ENCODE measurements at places on chromosomes 7 and 10.
A peak's percentile ranks its signal among the peaks of the same experiment; 100 is the strongest.

- no peak for DNase-seq
Observed at GRCh38 chr10:43452356-43452914, 15.5 kb downstream of the ZNF487 start.

DNA sequence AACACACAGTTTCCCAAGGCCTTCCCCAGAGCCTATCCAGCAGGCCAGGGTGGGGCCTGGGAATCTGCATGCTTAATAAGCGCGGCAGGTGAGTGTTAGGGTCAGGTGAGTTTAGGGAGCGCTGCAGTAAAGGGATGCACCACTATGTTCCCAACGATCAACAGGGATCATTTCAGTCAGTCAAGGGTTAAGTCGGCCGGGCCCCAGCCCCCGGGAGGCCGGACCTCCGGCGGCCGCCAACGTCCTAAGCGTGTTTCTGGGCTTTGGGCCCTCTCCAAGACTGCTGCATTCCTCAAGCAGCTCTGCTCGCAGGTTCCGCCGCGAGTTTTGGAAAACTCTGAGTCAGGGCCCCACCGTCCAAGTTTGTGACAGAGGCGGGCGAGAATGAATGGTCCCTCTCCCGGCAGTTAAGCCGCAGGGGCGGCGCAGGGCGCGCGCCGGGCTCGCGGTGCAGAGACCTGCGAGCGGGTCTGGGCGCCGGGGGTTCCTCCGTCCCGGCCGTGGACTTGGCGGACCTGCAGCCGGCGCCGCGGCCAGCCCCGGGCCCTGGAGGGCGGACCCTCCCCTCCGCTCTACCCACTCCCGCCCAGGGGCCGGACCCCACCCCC, 81.6 kb downstream of the ARHGAP22 start:
- peak; percentile 90 for DNase-seq

DNA sequence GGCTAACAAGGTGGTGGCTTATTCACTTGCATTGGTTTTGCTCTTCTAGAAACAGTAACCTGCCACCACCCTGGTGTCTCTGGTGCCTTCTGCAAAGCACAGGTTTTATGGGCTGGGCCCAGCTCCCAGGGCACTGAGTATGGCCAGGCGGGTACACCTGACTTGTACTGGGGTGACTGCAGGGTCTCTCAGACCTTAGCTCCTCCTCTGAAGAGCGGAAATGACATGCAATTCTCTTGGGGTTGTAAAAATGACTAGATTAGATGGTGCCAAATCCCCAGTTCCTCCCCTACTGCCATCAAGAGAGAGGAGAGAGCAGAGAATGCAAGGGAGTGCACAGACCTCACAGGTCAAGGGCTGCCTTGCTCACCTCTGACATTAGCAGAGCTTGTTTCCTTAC, 14.7 kb downstream of the ESYT2 start:
- DNase-seq, result no peak

- DNase-seq, result peak; percentile 28
Observed at GRCh38 chr7:26688936-26689506, 175.4 kb downstream of the SKAP2 start.

DNA sequence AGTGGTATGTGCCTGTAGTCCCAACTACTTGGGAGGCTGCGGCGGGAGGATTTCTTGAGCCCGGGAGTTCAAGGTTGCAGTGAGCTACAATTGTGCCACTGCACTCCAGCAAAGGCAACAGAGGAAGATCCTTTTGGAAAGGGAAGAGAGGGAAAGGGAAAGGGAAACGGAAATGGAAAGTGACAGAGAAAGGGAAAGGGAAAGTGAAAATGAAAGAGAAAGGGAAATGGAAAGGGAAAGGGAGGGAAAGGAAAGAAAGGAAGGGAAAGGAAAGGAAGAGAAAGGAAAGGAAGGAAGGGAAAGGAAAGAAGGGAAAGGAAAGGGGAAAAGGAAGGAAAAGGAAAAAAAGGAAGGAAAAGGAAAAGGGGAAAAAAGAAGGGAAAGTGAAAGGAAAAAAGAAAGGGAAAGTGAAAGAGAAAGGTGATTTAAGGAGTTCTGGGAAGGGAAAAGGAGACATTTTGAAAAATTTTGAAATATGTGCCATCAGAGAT, 2.3 kb upstream of the ZC3HAV1 start:
- no peak for DNase-seq

DNA sequence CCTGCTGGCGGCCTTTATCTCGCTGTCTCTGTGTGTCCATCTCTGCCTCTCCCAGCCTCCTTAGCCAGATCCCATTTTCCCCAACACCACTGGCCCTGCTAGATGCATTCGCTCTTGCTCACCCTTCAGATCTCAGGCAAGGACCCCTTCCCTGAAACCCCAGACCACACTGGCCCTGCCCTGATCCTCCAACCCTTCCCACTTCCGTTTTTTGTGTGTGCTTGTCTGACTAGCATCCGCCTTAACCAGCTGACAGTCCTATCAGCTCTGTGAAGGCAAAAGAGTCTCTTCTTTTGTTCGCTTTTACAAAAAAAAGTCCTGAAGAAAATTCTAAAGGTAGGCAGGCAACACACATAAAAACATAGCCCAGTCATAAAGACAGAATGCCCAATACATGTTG, 28.7 kb downstream of the CHST15 start:
- DNase-seq, result no peak

DNA sequence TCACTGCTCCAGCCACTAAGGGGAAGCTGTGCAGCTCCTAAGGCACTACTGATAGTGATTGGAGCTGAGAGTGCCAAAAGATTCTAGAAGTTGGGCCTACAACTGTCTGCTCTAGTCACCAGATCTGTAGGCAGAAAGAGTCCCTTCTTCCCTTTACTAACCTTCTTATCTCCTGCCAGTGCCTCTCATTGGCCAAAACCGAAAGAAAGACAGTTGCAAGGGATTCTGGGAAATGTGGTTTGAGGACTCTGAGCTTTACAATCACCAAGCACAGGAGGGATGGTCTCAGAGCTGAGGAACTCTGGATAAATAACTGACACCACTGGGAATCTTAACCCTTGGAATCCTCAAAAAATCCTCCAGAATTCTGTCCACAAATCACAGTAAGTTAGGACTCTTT, 615.8 kb downstream of the CCSER2 start:
- DNase-seq, result no peak

Data from muscle of back (tissue), 13 donors.